Thoracic aorta (tissue), 2 donors: ENCODE measurements at places on chromosomes 11 and 22.

DNA sequence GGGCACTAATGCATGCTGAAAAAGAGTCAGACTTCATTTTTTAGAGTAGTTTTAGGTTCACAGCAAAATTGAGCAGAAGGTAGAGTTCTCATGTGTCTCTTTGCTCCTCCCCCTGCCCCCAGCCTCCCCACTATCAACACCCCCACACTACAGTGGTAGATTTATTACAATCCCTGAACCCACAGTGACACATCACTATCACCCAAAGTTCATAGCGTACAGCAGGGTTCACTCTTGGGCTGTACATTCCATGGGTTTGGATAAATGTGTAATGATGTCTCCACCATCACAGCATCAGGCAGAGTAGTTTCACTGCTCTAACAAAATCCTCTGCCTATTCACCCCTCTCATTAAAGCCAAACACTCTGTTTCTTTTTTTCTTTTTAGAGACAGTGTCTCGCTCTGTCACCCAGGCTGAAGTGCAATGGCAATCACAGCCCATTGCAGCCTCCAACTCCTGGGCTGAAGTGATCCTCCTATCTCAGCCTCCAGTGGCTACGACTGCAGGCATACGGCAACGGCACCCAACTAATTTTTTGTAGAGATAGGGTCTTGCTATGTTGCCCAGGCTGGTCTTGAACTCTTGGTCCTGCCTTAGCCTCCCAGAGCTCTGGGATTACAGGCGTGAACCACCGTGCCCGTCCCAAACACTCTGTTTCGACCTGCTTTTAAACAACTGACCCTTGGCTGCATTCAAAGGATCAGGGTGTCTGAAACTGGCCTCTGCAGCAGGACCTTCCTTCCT lies 4.1 kb downstream of the BEST1 start:
- no peak for DNase-seq

DNA sequence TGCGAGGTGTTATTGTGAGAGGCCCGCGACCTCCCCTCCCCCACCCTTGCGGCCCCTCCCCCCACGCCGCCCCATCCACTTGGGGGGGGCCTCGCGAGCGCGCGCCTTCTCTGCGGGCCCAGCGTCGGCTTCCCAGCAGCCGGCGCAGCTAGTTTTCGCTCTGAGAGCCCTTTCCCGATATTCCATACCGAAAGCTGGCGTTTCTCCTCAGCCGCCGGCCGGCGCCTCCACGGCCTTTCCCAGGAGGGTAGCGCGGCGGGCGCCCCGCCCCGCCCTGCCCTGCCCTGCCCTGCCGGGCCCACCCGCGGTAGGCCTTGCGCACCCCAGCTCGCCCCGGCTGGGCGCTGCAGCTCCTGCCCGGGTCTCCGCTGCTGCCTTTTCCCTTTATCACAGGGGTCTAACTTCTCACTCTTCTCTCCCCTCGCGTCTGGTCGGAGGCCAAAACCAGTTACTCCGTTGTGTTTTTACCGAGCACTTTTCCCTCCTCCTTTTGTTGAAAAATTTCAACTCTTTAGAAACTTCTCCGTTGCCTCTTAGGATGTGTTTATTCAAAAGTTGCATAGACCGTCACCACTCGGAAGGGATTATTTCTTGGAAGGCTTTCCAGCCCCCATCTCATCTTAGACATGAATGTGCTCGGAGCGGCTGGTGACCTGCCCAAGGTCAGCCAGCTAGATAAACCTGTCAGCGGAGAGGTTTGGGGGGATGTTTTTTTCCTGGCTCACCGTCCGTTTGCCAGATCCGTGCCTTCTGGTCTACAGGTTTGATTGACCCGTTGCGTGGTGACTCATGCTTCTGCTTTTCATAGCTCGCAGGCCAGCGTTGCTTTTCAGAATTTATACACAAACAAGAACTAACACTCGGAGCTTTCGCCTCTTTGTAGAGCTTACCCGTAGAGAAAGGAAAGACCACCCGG lies 648 bp downstream of the PAFAH1B2 start:
- DNase-seq, result peak; percentile 47

DNA sequence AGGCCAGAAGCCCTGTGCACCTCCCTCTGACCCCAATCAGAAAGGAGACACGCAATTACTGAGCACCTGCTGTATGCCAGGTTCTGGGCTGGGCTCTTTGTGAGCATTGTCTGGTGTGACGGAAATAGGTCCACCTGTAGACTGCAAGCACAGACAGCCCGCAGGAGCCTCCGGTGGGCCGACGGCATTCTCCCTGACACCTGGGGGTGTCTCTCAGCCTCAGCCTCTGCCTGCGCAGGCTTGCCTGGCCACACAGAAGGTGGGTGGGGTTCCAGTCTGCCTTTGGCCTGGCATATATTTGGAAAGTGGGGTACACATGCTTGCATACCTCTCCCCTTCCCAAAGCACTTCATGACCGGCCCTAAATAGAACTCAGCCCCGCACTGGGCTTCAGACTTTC lies 129.3 kb downstream of the BUD13 start:
- no peak for DNase-seq

- DNase-seq, result no peak
Observed at GRCh38 chr11:130024361-130024760, 21.7 kb upstream of the PRDM10 start.

DNA sequence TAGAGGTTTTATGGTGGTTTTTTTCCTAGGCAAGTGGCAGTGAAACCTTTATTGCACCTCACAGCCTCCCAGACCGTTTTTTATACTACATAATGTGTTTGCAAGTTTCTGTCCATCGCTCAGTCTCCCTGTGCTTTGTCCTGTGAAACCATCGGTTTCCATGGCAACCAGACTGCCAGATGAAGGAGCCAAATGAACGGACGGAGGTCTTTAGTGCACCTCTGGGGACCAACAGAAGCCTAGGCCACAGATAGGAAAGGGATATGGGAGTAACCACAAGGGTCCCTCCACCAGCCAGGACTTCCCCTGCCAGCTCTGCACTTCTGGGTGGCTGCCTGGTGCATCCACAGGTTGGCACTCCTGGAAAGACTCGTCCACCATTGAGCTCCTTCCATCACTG lies 165.0 kb downstream of the CHST1 start:
- no peak for DNase-seq

DNA sequence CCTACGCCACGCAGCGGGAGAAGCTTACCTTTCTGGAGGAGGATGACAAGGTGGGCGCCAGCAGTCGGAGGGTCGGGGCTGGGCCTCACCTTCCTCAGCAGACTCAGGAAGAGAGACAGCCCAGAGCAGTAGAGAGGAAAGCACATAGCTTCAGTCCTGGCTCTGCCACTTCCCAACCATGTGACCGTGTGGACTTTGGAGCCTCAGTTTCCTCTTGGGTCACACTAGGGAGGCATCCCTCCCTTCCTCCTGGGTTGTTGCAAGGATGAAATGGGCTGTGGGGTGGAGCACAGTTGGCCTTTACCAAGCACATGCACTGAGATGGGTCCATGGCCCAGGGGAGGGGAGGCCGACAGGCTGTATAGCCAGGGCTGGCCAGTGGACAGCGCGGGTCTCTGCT lies 12.9 kb downstream of the DPP3 start:
- no peak for DNase-seq

DNA sequence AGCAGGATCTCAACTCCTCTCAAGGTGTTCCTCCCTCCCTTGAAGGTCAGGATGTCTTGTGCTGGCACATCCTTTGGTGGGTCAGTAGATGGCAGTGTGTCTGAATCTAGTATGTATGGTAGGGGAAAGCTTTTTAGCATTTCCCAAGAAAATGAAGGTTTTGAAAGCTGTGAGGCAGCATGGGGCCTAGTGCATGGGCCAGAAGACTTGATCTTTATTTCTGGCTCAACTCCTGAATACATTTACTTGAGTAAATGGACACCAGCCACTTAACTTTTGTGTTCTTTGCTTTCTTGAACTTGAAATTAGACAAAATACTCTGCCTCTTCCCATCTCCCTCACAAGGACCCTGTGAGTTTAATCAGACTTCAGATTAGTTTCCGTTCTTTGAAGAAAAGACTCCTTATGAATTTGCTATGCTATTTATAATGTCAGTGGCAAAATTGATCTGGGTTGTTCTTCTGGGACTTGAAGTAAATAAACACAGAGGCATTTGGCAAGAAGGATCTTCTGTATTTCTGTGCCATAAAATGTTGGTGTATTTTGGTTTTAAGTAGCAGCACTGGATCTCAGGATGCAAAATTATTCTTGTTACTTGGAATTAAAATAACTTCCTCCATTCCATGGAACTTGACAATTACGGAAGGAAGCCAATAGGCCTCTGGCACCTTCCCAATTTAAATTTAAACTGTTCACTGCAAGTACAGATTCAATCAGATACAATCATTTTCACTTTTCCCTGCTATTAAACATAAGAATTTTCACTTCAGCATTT lies 288.8 kb downstream of the CASP12 start:
- DNase-seq, result no peak

GRCh38 chr11:71491531-71491930 lies 35.5 kb upstream of the KRTAP5-7 start:
- DNase-seq, result no peak

GRCh38 chr11:43797866-43798265 lies 82.8 kb upstream of the ALKBH3 start:
- no peak for DNase-seq

DNA sequence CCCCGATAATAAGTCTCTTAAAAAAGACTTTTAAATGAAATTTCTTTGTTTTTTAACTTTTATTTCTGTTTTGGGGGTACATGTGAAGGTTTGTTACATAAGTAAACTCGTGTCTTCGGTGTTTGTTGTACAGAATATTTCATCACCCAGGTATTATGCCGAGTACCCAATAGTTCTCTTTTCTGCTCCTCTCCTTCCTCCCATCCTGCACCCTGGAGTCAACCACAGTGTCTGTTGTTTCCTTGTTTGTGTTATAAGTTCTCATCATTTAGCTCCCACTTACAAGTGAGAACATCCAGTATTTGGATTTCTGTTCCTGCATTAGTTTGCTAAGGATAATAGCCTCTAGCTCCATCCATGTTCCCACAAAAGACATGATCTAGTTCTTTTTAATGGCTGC lies 1.6 kb upstream of the GSTP1 start:
- no peak for DNase-seq

GRCh38 chr11:8597182-8597581 lies 3.2 kb upstream of the STK33 start:
- no peak for DNase-seq

GRCh38 chr22:37095113-37095512 lies 14.4 kb downstream of the TMPRSS6 start:
- DNase-seq, result no peak

GRCh38 chr11:124830749-124831148 lies 30.5 kb upstream of the MSANTD2 start:
- no peak for DNase-seq

DNA sequence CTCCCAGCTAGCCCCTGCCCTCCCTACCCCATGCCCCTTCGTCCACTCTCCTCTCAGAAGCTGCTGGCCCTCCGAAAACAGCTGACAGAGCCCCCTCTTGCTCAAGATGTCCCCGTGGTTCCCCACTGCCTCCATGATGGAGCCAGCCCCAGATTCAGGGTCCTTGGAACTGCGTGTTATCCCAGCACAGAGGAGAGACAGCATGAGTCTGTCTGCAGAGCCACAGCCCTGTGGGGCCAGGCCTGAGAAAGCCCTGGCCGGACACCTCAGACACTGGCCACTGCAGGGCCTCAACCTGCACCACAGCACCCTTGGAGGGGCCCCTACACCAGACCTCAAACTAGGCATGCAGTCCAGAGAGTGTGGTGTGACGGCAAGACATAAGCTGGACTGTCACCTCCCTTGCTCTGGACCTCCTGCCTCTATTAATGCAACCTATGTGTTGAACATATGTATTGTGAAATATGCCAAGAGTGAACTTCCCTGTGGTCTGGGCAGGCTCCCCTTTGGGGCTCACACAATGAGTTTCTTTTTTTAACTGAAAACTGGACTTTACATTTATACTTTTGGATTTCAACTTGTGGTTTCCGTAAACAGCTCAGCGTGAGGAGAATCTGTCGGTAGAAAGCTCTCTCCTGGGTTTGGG lies 9.6 kb downstream of the PNPLA5 start:
- DNase-seq, result no peak

GRCh38 chr22:28497188-28497587 lies 182.5 kb downstream of the TTC28 start:
- no peak for DNase-seq

- no peak for DNase-seq
Observed at GRCh38 chr22:22487869-22488597, 20.5 kb downstream of the ZNF280B start.

DNA sequence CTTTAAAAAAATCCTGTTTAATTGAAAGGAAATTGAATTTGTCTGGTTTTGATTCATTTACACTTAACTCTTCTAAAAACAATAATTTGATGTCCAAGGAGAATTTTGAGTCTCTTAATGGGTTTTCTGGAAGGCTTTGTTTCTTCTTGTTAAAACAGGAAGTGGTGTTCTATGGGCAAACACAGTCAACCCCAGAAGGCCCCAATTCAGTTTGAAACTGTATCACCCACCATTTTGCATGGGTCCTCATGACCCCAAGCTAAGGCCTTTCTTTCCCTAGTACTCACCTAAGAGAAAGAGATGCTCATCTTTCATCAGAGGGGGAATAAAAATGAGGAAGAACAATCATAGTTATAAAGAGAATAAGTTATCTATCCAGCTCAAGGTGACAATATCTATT lies 10.6 kb downstream of the FLI1 start:
- no peak for DNase-seq

DNA sequence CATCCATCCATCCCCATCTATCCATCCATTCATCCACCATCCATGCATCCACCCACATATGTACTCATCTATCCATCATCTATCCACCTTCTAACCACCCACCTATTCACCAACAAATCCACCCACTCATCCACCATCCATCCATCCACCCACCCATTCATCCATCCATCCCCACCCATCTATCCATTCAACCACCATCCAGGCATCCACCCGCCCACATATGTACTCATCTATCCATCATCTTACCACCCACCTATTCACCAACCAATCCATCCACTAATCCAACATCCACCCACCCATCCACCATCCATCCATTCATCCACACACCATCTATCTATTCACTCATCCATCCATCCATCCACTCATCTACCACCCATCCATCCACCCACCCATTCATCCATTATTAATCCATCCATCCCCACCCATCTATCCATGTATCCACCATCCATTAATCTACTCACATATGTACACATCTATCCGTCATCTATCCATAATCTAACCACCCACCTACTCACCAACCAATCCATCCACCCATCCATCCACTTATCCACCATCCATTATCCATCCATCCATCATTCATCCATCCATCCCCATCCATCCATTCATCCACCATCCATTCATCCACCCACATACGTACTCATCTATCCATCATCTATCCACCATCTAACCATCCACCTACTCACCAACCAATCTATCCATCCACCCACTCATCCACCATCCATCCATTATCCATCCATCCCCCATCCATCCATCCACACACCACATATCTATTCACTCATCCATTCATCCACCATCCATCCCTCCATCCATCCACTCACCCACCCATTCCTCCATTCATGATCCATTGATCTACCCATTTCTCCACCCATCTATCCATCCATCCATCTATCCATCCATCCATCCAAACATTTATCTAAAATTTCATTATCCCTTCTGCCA lies 940.0 kb downstream of the BRD1 start:
- DNase-seq, result no peak

GRCh38 chr11:63884196-63884932 lies 32.6 kb downstream of the RCOR2 start:
- no peak for DNase-seq
